ENCODE measurements at places on chromosomes 5 and 9.
A peak's percentile ranks its signal among the peaks of the same experiment; 100 is the strongest.

DNA sequence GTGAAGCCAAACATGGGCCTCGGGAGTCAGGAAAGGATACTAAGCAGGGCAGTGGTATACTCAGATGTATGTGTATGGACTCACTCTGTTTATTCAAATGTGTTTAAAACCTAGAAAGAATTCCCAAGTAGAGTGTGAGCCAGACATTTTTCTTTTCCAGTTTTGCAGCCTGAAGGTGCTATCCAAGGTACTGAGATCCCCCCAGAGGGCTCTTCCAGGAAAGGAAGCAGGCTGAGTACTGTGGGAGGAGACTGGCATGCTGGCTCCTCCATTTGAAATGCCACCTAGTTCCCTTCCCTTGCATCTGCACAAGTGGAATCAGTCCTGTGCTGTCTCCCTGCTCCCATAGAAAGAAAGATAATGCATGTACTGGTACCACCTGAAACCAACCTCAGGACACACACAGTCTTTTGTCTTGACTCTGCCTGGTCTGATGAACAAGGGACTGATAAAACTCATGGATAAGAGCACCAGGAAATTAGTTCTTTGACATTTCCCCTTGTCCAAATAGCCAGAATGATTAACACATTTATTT, 85.9 kb downstream of the HRH2 start:
- peak; percentile 3 for DNase-seq

DNA sequence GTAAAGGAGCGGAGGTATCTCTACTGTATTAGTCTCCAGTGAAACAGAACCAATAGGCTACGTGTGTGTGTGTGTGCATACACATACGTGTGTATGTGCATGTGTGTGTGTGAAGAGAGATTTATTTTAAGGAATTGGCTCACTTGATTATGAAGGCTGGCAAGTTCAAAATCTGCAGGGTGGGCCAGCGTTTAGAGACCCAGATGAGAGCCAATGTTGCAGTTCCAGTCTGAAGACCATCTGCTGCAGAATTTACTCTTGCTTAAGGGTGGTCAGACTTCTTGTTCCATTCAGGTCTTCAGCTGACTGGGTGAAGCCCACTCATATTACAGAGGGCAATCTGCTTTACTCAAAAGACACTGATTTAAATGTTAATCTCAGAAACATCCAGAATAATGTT, 119.2 kb downstream of the FGF18 start:
- no peak for DNase-seq

DNA sequence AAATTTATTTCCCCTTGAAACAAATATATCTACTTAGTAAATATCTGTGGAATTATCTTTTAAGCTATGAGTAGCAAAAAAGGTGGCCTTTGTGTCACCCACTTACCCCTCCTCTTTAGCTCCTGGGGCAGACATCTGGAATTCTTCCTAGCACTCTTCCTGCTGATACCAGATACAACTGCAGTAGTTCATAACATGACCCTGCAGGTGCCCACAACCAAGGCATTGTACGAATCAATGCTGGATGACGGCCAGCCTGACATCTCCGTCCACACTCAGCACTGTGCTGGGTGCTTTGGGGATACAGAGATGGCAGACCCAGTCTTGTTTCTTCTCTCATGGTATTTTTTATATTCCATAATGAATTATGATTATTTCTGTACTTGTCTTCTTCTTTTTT, 152.3 kb downstream of the GOLPH3 start:
- DNase-seq = no peak

GRCh38 chr5:110768138-110768860, 29.5 kb downstream of the SLC25A46 start:
- no peak for DNase-seq

DNA sequence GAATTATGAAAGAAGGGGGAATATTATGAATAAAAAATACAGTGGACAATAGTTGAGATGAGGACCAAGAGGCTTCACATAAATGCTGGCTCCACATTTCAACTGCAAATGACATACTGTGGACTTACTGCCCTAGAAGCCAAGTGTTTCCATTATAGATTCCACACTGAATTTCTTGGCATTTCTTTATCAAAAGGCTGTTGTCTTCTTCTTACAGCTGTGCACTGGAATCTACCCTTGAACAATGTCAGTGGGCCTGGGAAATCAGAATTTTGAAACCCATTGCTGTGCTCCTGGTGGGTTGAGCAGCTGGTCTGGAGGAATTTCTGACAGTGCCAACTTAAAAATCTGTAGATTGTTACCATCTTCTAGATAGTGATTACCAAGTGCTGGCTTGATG, 49.9 kb downstream of the TNC start:
- DNase-seq = no peak

DNA sequence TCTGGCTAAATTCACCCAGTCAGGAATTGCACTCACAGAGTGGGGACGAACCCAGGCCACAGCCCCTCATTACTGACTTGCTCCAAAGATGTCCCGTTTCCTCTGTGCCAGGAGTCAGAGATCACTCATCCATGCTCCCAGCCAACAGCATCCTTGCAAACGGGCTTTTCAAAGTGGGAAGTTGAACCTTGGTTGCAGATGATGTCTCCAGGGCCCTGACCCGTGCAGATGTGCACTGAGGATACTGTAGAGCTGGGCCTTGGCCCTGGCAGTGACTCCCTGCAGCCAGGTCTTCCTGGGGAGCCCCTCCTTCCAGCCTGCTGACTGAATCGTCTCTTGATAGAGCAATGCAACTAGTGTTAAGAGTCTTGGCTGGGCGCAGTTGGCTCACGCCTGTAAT, 22.3 kb downstream of the TCF7 start:
- no peak for DNase-seq

- no peak for DNase-seq
Observed at GRCh38 chr5:176597417-176598389, 12.3 kb downstream of the GPRIN1 start.

DNA sequence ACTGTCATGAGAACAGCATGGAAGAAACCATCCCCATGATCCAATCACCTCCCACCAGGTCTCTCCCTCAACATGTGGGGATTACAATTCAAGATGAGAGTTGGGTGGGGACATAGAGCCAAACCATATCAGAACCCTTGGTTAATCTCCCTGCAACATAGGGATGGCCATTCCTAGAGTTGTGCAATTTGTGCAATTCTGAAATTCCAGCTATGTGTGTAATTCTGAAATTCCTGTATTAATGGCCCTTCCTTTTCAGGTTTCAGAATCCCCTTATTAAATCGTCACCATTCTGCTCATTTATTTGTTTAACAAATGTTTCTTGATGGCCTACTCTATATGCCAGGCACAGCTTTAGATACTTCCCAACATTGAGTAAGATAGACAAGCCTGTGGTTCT, 282.6 kb downstream of the SMARCA2 start:
- DNase-seq = no peak

GRCh38 chr5:143233031-143233430, 170.5 kb downstream of the NR3C1 start:
- no peak for DNase-seq

- DNase-seq = no peak
Observed at GRCh38 chr5:95424526-95424925, 33.4 kb downstream of the FAM81B start.

DNA sequence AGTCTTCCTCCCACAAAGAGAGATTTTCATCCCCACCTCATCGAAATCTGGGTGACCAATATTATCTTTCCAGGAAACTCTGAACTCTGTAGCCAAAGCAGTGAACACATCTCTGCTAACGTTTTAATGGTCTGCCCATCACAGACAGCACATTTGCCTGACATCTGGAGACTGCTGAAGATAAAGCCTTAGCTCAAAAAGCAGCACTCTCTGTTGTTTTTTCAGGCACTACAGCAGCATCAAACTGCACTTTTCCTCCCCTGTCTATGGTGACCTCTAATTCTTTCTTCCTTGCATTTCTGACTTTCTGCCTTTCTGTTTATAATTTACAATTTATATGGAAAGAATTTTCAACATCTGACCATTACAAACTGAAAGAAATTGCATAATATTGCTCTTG, 66.8 kb downstream of the RAB3C start:
- DNase-seq = no peak

GRCh38 chr9:124492818-124493217, 14.4 kb downstream of the NR5A1 start:
- no peak for DNase-seq

- peak; percentile 89 for DNase-seq
Observed at GRCh38 chr5:32709750-32710549, 1.2 kb upstream of the NPR3 start.

GRCh38 chr9:113857875-113858274, 18.2 kb upstream of the ZNF618 start:
- peak; percentile 9 for DNase-seq

- peak; percentile 80 for DNase-seq
Observed at GRCh38 chr9:8241201-8241600, 441.6 kb upstream of the DMAC1 start.

- DNase-seq = no peak
Observed at GRCh38 chr9:91694081-91694870, 255.8 kb downstream of the ROR2 start.
